ENCODE measurements at places on chromosomes 2 and 18.

DNA sequence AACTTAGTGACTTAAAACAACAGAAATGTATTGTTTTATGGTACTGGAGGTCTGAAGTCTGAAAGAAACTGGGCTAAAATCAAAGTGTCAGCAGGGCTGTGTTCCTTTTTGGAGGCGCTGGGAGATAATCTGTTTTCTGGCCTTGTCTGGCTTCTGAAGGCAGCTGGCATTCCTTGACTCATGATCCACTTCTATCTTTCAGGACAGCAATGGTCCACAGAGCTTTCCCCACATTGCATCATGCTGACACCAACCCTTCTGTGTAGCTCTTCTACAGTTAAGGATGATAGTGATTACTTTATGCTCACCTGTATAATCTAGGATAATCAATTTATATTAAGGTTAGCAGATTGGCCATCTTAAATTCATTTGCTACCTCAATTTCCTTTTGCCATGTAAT, 392.1 kb downstream of the TDRD15 start:
- no peak for DNase-seq

DNA sequence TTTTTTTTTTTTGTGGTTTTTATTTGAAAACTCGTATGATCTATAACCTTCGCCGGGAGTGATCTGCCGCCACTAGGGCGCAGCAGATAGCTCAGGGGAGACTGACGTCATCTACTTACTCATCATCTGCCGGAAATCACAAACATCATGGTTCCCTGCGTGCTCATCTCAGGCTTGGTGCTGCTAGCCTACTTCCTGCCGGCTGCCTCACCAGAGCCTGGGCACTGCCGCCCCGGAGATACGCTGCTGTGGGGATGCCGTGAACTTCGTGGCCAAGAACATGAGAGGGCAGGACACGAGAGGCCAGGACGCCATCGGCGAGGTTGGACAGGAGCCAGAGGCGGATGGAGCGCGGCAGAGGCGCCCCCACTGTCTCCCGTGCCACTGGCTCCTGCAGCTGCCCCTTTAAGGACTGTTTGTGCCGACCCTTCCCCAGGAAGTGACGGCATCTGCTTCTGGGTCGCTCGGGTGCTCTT, 68.8 kb downstream of the DOK6 start:
- DNase-seq = peak; percentile 31

DNA sequence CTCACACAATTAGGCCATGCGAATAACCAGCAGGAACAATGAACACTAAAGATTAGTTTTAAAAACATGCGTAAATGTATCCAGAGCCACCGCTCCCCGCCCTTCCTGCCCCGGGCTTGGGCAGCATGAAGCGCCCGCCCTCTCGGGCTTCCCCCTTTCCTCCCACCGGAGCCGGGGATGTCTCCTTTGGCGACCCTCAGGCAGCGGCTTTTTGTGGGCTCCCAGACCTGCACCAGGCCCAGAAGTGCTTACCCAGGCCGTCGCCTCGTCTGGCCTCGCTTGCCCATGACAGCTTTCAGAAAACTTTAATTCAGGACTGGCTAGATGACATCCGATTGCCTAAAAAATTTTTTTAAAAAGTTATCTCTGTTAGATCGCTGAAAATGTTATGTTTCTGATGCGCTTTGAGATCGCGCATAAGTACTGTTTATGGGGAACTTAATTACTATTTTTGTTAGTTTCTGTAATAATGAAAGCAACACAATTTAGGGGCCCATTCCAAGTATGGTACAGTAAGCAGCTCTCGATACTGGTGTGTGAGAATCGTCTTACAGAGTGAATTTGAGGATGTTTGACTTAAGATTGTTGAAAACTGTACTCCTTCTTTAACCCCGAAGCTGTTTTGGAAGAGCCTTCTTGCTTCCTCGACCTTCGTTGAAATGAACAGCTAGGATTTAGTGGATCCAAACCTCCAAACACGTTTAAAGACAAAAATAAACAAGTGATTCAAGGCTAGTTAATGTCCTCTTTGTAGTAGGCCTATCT, 1.1 kb downstream of the MAP3K20 start:
- DNase-seq = no peak

DNA sequence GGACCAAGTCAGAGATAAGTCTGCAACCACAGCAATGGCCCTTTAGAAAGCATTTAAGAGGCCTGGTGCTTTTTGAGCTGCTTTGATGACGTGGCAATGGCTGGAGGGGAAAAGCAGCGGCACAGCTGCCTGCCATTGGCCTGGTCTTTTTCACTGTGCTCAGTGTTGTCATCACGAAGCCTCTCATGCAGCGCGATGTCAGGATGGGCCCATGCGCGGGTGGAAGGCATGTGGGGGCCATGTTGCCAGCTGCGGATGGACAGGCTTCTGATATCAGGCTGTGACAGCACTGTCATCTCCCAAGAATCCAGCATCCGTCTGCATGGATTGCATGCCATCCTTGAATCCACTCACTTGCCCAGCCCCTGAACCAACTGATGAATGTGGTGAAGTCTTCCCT, 204.5 kb downstream of the ACKR3 start:
- no peak for DNase-seq

- peak; percentile 87 for DNase-seq
Observed at GRCh38 chr2:12819103-12819475, 102.4 kb downstream of the TRIB2 start.

DNA sequence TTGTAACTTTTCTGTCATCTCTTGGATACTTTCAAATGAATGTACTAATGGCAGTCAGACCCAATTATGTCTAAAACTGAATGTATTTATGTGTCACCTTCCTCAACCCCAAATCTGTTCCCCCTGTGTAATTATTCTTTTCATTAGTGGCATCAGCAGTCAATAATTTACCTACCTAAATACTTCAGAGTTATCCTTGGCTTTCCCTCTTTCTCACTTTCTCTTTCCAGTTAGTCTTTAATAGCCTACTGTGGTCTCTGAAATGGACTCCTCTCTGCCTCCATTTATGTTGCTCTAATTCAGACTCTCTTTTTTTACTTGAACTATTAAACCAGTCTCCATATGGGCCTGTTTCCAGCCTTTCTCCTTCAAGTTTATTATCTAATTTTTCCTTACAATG, 21.0 kb downstream of the C18orf63 start:
- DNase-seq = no peak
